H9 (cell line): ENCODE measurements at places on chromosomes 16 and 17. TPM values are rescaled to one million over a fixed set of nuclear protein-coding genes. Genes with fewer than 3 reads are reported as not detected.
A peak's percentile ranks its signal among the peaks of the same experiment; 100 is the strongest.

- no peaks in the 10 kb centered on the region for H3K4me1 ChIP-seq
- peaks cover 78% of the 10 kb centered on the region for H3K27me3 ChIP-seq
- no peak overlapping the region for H3K27ac ChIP-seq
- peak; percentile 63 for DNase-seq
Measured at GRCh38 chr17:81388612-81389367, 6.5 kb upstream of the BAHCC1 start.

- no peaks in the 10 kb centered on the region for H3K36me3 ChIP-seq
- no peaks in the 10 kb centered on the region; the same call in 1 of the 2 replicates for H3K27me3 ChIP-seq
- H3K4me1 ChIP-seq, result no peaks in the 10 kb centered on the region
- H3K27ac ChIP-seq, result no peak overlapping the region
- no peak overlapping the region for H3K4me3 ChIP-seq
Measured at GRCh38 chr17:39092692-39093230, 58.7 kb downstream of the PLXDC1 start.

DNA sequence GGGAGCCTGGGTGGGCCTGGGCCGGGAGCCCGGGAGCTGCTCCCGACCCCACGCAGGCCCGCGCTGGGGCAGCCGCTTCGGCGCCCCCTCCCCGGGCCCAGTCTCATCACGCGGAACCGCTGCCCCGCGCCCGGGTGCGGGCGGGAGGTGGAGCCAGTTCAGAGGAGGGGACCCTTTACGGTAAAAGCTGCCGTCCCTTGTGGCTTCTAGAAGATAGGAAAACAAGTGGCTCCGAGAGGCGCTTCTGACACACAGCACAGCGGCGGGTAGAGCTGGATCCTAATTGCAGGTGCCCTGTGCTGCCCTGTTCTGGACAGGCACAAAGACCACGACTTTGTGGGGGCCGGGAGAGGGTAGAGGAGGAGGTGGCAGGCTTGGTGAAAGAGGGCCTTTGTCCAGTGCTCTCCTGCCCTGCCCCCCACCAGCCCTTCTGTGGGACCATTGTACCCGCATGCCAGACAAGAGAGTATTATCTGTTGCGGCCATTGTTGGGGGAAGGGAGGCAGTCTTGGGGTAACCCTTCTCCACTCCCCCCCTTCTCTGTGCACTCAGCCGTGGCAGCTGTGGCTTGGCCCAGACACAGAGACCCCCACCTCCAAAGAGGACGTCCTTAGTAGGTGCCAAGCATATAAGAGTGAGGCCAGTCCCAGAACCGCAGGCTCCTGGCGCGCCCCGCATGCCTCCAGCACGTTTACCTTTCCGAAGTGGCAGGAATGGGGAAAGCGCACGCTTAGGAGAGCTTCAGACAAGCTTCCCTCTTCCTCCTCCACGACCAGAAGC, 736 bp downstream of the CNP start:
- no peaks in the 10 kb centered on the region for H3K27me3 ChIP-seq
- no peak overlapping the region for H3K27ac ChIP-seq

DNA sequence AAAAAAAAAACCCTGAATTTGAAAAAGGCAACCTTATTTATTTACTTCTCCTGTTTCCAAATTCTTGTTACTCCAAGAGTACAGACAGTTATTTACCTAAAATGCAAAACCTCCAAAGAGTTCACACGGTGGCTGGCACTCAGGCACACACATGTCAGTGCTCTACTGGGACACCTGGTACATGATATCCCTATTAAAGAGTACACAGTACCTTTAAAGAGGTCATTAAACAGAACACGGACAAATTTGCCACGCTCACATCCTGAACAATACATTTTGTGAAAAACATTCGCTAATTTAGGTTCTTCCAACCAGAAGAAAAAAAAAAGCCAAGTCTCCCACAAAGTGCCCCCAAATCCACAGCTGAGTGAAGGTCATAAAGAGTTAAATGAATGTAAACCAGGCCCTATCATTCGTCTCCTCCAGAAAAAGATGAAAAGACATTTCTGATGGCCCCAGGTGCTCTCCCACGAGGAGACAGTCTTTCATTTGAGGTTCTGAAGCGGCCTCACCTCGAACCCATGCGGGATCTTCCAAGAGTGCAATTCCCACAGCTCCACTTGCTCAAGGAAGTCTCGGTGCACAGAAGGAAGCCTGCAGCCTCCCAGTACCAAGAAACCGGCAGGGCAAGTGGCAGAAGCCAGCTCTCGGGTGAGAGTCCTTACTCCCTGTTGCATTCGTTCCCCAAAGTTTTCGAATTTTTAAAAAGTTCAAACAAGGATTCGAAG, 993 bp downstream of the ERN1 start:
- no peak overlapping the region for H3K27ac ChIP-seq
- peak; percentile 39 for DNase-seq
- no peaks in the 10 kb centered on the region for H3K36me3 ChIP-seq
- H3K27me3 ChIP-seq, result no peaks in the 10 kb centered on the region; the same call in 1 of the 2 replicates

- no peaks in the 10 kb centered on the region for H3K4me1 ChIP-seq
- no peak overlapping the region for H3K4me3 ChIP-seq
- H3K36me3 ChIP-seq, result peaks cover 30% of the 10 kb centered on the region
- peak; percentile 88 for DNase-seq
- H3K27me3 ChIP-seq, result no peaks in the 10 kb centered on the region
Measured at GRCh38 chr17:75773808-75774470, 8.9 kb upstream of the GALK1 start.

DNA sequence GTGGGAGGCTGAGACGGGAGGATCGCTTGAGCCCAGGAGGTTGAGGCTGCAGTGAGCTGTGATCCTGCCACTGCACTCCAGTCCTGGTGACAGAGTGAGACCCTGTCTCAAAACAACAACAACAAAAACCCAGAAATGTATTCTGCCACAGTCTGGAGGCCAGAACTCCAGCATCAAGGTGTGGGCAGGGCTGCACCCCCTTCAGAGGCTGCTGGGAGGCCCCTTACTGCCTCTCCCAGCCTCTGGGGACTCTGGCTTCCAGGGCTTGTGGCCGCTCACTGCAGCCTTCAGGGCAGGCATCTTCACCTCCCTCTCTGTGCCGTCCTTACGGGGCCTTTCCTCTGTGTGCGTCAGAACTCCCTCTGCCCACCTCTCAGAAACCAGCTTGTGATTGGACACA, 209.4 kb upstream of the GSE1 start:
- DNase-seq, result no peak
- no peak overlapping the region for H3K4me3 ChIP-seq
- peaks cover 3% of the 10 kb centered on the region; the same call in 1 of the 2 replicates for H3K4me1 ChIP-seq
- H3K27me3 ChIP-seq, result no peaks in the 10 kb centered on the region
- H3K27ac ChIP-seq, result no peak overlapping the region

- H3K27me3 ChIP-seq, result peaks cover 5% of the 10 kb centered on the region; the same call in 1 of the 2 replicates
- DNase-seq, result no peak
- H3K4me1 ChIP-seq, result peaks cover 22% of the 10 kb centered on the region
- no peak overlapping the region; the same call in 2 of the 3 replicates for H3K4me3 ChIP-seq
- H3K36me3 ChIP-seq, result no peaks in the 10 kb centered on the region; the same call in 2 of the 3 replicates
Measured at GRCh38 chr16:50460538-50461399, 87.4 kb upstream of the NKD1 start.

- H3K36me3 ChIP-seq, result peaks cover 6% of the 10 kb centered on the region; the same call in 2 of the 3 replicates
- H3K27me3 ChIP-seq, result no peaks in the 10 kb centered on the region
- no peak overlapping the region for H3K27ac ChIP-seq
- H3K4me3 ChIP-seq, result no peak overlapping the region
- no peaks in the 10 kb centered on the region; the same call in 1 of the 2 replicates for H3K4me1 ChIP-seq
Measured at GRCh38 chr17:63984651-63985386, 12.1 kb upstream of the SCN4A start.

EVPLL gene
- total RNA-seq, result 0.61 TPM in 1 of 2 replicates, not detected in the other

FOXJ1 gene
- 3.7 and 4.0 TPM in 2 replicates for total RNA-seq

ATP1B2 gene
- 15.4 and 16.2 TPM in 2 replicates for total RNA-seq

CTRB1 gene
- not detected in 2 replicates for total RNA-seq

TBC1D3K gene
- not detected in 2 replicates for total RNA-seq

NPIPA3 gene
- 1.1 and 1.3 TPM in 2 replicates for total RNA-seq
